ENCODE measurements at places on chromosomes 4 and X.

- DNase-seq = no peak
Observed at GRCh38 chr4:153067376-153067775, 131.3 kb downstream of the FHDC1 start.

DNA sequence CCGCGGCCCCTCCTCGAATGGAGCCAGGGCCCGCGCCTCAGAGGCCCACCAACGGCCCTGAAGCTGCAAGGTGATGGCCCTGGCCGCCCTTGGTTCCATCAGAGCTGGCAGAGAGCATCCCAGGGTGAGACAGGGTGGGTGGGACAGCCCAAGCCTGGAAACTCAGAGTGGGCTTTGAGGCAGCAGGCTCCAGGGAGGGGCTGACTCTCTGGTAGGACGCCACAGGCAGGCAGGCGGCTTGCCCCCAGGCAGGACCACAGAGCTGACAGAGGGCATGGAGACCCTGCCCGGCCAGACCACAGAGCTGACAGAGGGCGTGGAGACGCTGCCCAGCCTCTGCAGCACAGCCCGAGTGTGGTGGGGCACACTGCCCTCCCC lies 4.8 kb downstream of the MYL5 start:
- no peak for DNase-seq

- DNase-seq = no peak
Observed at GRCh38 chrX:123648028-123648810, 84.6 kb downstream of the THOC2 start.

DNA sequence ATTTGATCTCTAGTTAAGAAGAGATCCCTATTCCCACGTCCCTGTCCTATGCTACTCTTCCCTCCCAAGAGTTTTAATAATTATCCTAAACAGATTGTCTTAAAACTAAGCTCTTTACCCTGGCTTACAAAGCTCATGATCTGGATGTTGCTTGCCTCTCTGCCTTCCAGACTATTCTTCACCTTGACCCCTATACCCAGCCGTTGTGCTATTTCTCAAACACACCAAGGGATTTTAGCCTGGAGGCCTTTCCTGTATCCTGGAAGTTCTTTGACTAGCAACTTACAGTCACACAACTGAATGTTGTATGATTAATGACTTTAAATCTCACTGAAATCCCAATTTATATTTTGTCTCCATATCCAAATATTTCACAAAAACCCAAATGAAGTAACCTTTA lies 314.9 kb downstream of the ADGRL3 start:
- no peak for DNase-seq

- no peak for DNase-seq
Observed at GRCh38 chrX:97155816-97156215, 272.1 kb downstream of the RPA4 start.

GRCh38 chr4:107579099-107579498 lies 140.9 kb downstream of the PAPSS1 start:
- no peak for DNase-seq

Data from activated CD8-positive, alpha-beta memory T cell treated with anti-CD3 and anti-CD28 coated beads for 4 hours (primary cell).